GM04504 (cell line): ENCODE measurements at places on chromosomes 1 and 21.

GRCh38 chr21:39319251-39319756 is 5.9 kb upstream of the BRWD1 start:
- DNase-seq = peak; percentile 29

DNA sequence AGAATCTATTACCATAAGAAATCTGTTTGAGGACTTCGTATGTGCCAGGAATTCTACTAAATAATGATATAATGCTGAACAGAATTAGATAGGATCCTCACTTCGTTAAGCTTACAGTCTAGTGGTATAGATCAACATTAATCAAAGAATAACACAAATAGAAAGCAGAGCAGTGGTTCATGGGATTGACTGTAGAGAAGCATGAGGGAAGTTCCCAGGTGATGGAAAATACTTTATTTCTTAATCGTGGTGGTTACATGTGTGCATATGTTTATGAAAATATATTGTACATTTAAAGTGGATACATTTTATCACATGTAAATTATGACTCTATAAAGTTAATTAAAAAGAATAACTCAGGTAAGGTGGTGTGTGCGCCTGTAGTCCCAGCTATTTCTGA is 110.5 kb downstream of the OSBPL9 start:
- no peak for DNase-seq

DNA sequence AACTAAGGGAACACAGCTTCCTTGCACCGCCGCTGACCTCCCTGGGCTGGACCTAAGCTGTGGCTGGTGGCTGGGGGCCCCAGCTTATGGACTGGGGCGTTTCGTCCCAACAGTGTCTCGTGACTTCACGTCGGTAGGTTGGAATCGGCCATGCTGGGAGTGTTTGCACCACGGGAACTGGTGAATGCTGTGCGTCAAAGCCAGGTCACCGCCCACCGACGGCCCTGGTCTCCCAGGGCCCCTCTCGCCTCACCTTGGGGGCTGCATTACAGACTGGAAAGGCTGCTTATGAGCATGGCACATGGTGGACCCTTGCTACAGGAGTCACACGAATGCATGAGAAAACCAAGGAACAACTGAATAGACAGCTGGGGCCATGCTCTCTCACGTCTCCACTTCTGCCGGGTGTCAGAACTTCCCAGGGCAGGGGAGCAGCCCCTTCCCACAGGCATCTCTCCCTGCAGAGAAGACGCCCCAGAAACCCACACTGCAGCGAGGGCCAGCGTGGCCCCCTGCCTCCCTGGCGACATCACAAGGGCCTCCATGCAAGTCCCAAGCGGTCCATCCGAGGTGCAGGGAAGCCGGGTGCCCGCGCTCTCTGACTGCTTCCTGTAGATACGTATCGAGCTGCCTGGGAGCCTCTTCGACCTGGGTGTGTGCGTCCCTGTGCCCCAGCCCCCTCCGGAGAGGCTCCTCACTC is 81.7 kb downstream of the SIK1 start:
- DNase-seq = no peak

DNA sequence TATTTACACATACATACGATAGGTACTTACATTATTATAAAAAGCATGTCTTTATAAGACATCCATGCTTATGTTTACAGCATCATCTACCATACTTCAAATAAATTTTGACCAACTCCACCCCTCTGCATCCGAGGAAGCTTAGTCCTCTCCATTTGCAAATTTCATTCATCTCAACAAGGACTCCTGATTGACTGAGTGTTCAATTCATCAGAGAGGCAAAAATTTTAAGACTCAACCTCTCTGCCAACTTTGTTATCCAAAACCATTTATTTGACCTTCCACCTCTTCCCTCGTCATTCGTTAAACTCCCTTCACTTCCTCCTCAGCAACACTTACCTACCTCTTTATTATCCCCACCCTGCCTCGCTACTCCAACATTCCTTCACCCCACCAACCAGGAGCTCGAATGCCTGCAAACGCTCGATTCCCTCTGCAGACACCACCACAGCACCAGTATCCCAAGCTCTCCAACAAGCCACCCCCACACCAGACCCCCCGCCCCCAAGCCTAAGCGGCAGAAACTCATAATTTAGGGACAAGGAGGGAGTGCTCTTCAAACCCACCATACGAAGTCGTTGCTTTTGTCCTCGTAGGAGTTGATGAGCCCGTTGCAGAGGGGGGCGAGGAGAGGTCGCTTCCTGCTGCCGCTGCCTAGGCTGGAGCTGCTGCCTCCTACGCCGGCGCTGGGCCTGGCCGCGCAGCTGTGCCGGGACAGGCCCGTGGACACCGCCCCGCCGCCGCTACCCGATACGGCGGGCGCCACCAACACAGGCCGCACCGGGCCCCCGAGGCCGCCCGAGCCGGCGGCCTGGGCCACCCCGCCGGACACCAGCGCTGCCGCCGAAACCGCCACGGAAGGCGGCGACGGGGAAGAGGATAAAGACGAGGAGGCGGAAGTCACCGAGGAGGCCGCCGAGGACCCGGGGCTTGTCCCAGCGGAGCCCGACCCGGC is 803 bp downstream of the COP1 start:
- DNase-seq = peak; percentile 17

- DNase-seq = no peak
These were observed 972 bp downstream of the PGBD2 start for GRCh38 chr1:248906753-248907661.

GRCh38 chr21:29194342-29194741 is 63.9 kb downstream of the MAP3K7CL start:
- DNase-seq = no peak

DNA sequence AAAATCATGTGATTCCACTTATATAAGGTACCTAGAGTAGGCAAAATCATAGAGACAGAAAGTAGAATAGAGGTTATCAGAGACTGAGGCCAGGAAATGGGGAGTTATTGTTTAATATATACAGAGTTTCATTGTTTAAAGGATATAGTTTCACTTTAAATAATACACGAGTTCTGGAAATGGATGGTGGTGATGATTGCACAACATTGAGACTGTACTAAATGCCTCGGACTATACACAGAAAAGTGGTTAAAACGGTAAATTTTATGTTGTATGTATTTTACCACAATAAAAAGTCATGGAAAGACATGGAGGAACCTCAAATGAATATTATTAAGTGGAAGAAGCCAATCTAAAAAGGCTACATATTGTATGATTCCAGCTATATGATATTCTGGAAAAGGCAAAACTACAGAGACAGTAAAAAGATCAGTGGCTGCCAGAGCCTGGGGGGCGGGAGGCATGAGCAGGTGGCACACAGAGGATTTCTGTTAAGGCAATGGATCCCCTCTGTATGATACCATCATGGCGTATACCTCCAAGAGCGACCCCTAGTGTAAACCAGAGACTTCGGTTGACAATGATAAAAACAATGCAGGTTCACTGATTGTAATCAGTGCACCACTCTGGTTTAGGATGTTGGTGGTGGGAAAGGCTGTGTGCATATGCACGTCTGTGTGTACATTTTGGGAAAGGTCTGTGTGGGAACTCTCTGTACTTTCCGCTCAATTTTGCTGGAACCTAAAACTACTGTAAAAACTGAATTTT is 7.5 kb downstream of the C1orf198 start:
- no peak for DNase-seq

DNA sequence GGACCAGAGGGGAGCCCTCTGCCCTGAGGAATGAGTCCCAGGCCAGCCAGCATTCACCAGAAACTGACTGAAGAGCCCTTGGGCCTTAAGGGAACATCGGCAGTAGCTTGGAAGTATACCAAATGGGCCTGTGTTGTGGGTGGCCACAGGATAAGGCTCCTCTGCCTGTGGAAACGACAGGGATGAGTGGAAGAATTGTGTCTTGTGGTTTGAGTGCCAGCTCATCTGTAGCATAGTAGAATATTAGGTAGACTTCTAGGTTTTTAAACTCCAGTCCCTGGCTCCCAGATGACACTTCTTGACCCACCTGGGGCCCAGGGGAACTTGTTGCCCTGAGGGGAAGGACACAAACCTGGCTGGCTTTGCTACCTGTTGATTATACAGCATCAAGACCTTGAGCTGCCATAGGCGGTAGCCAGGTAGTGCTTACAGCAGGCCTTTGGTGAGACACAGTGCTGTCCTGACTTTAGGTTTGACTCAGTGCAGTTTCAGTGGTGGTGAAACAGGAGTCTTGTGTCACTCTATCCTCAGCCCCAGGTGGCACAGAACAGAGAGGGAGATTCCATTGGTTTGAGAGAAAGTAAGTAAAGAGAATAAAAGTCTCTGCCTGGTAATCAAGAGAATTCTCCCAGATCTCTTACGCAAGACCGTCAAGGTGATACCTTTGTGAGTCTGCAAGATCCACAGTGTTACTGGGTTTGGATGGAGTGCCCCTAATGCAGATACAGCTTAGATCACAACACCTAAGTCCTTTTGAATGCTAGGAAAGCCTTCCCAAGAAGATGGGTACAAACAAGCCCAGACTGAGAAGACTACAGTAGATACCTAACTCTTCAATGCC is 50.2 kb downstream of the RABGAP1L start:
- no peak for DNase-seq

DNA sequence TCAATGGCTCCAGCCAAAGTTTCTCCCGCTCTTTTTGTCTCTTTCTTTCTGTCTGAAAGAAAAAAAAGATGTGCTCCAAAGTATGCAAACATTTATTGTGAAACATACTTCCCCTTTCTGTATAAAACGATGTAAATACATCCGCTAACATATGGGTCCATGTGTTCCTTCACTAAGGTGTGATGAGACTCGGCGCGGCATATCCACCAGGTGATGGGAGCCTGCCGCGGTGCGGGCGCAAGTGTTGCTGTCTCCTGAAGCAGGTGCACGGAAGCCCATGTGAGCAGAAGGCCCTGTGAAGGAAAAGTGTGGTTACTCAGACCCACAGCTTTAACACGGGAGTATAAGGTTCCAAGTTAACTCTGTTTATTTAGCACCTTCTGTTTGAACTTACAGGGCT is 466.6 kb upstream of the C1orf87 start:
- no peak for DNase-seq

DNA sequence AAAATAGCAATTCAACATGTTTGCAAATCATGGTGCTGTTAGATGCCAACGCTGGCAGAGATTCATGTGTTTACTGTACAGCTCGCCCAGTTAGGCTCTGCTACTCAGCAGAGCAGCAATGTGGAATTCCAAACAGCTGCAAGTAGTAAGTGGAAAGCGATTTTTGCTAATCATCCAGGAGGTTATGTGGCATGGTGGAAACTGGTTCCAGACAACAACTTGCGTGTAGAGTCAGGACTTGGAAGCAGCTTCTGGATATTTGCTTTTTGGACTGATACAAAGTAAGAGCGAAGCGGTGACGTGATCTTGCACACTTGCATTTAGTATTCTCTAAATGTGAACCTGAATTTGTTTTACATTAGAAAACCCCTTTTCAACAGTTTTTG is 27.1 kb upstream of the HHAT start:
- DNase-seq = no peak

GRCh38 chr1:243549791-243550190 is 293.9 kb downstream of the SDCCAG8 start:
- no peak for DNase-seq

DNA sequence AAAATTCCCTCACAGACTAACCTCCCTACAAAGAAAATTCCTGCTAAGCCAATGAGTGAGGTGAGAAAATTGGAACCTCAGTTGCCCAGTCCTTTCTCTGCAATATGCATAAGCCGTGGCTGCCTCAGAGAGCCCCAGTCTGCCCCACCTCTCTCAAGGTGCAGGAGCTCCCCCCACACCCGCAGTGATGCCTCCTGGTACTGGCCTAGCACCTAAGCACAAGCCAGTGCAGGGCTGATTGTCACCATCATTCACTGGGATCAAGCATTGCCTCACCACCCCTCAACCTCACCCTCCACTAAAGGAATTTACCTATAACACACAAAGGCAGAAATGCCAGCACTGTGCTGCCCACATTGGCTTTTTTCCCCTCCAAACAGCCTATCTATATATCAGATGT is 56.9 kb downstream of the CD34 start:
- DNase-seq = no peak

- no peak for DNase-seq
These were observed 89.5 kb downstream of the DDAH1 start for GRCh38 chr1:85375493-85375892.

DNA sequence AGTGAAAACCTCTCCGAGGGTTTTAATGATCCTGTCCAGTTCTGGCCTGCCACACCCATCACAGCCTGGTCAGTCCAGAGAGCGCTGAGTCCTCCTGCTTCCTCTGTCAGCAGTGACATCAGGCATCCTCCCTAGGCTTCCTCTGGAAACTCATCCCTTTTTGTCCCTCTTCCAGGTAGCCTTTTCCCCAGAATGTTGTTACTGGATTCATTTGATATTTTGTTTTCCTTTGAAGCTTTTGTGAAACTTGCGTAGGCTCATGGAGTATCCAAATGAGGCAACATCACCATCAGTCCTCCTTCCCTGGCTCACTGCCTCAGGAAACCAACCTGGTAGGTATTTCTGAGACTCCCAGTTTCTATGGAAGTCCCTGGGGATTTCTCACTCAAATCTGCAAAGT is 27.0 kb upstream of the IGSF3 start:
- DNase-seq = no peak

GRCh38 chr1:152539901-152540300 is 25.6 kb downstream of the CRCT1 start:
- DNase-seq = no peak

DNA sequence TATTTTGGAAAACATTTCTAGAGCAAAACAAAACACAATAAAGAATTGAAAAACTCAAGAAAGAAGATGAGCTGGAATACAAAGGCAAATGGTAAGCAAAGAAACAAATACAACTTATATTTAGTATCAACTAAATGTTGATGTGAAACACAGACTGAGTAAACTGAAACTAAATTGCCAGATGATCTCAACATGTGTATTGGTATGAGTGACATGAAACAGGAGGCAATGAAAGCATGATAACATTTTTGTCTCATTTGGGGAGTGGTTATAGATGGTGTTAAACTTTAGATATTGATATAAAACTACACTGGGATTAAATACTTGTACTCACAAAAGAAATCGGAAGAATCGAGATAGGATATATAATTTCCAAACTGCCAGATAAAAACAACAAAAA is 805.6 kb upstream of the CXADR start:
- DNase-seq = no peak

DNA sequence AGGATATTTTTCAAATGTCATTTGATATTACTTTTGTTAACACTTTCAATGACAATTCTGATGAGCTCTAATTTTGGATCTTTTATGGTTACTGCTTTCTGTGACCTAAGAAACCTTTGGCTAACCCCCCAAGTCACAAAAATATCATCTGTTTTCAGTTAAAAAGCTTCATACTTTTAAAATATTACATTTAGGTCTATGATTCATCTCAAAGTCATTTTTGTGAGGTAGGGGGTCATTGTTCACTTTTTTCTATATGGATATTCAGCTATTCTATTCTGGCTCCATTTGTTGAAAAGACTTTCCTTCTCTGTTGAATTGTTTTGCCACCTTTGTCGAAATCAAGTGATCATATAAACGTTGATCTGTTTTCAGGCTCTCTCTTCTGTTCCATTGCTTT is 44.8 kb downstream of the UCHL5 start:
- DNase-seq = no peak
